ENCODE measurements at places on chromosomes 7 and 10. TPM values are rescaled to one million over a fixed set of nuclear protein-coding genes. Genes with fewer than 3 reads are reported as not detected.

GALNT17 gene
- total RNA-seq: not detected

ADAM12 gene
- 3.3 TPM for total RNA-seq

FAM221A gene
- total RNA-seq: 7.2 TPM

ARHGEF5 gene
- 0.13 TPM for total RNA-seq

SSBP1 gene
- total RNA-seq: 284 TPM

EBF3 gene
- not detected for total RNA-seq

- no peak overlapping the region for H3K4me3 ChIP-seq
- H3K4me1 ChIP-seq: no peaks in the 10 kb centered on the region
- H3K27ac ChIP-seq: no peak overlapping the region
- H3K27me3 ChIP-seq: no peaks in the 10 kb centered on the region
- no peaks in the 10 kb centered on the region for H3K36me3 ChIP-seq
- DNase-seq: no peak
Measured at GRCh38 chr7:372546-372931, 82.6 kb downstream of the FOXL3 start.

GRCh38 chr10:77125231-77125630, 512.4 kb downstream of the KCNMA1 start:
- no peak overlapping the region for H3K4me3 ChIP-seq
- H3K36me3 ChIP-seq: no peaks in the 10 kb centered on the region
- no peaks in the 10 kb centered on the region for H3K27me3 ChIP-seq
- no peak overlapping the region for H3K27ac ChIP-seq

DNA sequence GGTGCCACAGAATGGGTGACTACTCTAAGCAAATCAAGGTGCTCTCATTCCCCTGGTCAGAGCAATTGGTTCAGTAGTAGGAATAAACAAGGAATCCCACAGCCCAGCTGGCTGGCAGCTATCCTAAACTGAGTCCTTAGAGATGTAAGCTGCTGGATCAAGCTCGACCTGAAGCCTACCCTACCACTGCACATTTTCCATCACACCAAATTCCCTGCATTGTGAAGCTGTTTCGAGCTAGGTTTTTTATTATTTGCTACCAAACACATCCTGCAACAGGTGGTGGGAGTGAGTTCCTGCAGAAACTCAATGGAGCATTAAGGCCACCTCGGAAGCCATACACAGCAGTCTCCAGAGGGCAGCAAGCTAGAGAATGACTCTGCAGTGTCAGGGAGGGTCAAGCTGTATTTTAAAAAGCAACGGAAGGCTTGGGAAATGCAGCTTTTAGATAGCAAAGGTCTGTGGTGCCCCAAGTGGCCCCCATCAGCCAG, 33.7 kb upstream of the TNRC18 start:
- H3K27ac ChIP-seq: no peak overlapping the region
- DNase-seq: no peak
- H3K4me3 ChIP-seq: no peak overlapping the region
- no peaks in the 10 kb centered on the region for H3K27me3 ChIP-seq
- H3K4me1 ChIP-seq: no peaks in the 10 kb centered on the region

DNA sequence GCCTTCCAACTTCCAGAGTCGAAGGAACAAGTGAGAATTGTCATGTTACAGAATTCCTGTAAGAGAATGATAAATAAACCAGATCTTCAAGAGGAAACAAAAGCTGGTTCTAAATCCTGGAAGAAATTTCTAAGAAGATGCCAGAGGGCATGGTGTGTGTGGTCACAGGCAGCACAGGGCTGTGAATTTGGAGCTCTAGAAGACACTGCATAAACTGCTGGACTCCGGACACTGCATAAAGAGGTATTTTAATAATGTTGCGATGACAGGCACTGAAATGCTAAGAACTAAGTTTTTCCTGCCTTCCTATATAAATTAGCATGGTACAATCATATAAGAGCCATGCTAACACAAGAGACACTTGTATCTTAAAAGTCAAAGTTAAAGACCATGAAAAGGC, 86.0 kb downstream of the LARP4B start:
- H3K36me3 ChIP-seq: peaks cover 75% of the 10 kb centered on the region
- peaks cover 29% of the 10 kb centered on the region for H3K4me1 ChIP-seq
- H3K4me3 ChIP-seq: no peak overlapping the region
- H3K27ac ChIP-seq: 0 out of 2 replicates have a peak overlapping the region, but pooled peaks have one; percentile 1

DNA sequence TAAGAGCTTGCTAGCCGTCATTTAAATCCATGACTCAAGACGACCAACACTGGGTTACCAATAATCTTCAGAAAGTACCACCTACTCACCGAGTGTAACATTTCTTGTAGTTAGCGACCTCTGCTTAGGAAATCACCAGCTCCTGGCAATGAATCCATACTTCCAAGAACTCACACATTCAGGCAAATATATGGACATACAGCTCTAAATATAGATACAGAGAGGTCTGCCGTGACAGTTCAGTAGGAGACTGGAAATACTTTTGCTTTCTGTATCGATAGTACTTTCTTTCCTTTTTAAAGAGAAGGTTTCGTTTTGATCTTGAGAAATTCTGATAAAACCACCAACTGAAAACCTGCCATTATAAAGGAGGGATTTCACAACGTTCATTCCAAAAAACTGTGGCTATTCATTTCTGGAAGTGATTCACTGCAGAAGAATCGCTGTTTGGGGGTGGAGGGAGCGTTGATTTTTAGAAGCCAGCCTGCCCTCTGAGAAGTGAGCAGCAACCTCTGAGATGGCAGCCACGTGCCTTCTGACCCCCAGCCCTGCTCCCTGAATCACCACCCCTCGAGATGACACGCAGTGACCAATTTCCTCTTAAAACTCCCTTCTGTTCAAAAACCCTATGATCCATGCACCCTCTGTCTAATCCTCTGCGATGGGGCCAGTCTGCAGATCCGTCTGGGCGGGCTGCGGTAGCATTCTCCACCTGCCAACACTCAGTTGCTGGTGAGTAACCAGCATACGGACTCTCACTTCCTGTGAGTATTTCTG, 179.0 kb upstream of the KLF14 start:
- H3K27ac ChIP-seq: peak overlapping the region; percentile 100
- H3K4me1 ChIP-seq: peaks cover 74% of the 10 kb centered on the region
- peak overlapping the region; percentile 48 for H3K4me3 ChIP-seq

GRCh38 chr7:156185076-156185475, 372.8 kb upstream of the SHH start:
- H3K36me3 ChIP-seq: no peaks in the 10 kb centered on the region
- DNase-seq: no peak

GRCh38 chr10:121873236-121873635, 54.6 kb downstream of the ATE1 start:
- H3K27ac ChIP-seq: no peak overlapping the region
- peaks cover 11% of the 10 kb centered on the region for H3K36me3 ChIP-seq
- no peaks in the 10 kb centered on the region for H3K4me1 ChIP-seq

DNA sequence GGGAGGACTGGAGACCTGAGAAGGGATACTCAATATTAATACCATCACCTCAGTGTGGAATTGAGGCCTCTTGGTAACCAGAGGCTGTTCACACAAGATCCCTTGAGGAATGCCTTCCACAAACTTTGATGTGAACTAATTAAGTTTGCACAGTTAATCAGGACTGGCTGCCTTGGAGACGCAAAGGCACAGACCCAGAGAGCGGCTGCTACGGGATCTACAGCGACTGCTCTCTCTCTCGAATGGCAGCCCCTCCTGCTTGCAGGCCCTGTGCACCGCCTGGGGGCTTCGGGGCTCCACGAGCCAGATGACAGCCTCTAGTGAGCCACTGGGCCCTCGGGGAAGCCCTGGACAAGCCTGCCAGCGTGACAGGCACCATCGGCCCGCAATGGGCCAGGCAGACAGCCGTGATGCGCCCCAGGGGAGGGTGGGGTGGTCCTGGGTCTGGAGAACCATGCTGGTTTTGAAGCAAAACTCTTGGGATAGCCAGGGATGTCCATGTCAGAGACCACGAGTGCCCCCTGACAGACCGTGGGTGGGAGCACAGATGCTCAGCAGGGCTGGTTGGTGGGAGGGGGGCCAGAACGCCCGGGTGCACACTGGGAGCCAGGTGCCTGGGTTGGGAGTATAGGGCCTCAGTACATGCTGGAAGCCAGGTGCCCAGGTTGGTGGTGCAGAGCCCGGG, 195.6 kb downstream of the ELFN1 start:
- H3K36me3 ChIP-seq: no peaks in the 10 kb centered on the region
- H3K27me3 ChIP-seq: no peaks in the 10 kb centered on the region
- no peak for DNase-seq
- no peak overlapping the region for H3K27ac ChIP-seq
- H3K4me1 ChIP-seq: no peaks in the 10 kb centered on the region
- H3K4me3 ChIP-seq: no peak overlapping the region

- no peak overlapping the region for H3K4me3 ChIP-seq
- peaks cover 10% of the 10 kb centered on the region for H3K4me1 ChIP-seq
- H3K36me3 ChIP-seq: no peaks in the 10 kb centered on the region
- DNase-seq: no peak
- H3K27me3 ChIP-seq: no peaks in the 10 kb centered on the region
- H3K27ac ChIP-seq: no peak overlapping the region
Measured at GRCh38 chr7:80482950-80483349, 28.9 kb downstream of the GNAT3 start.

DNA sequence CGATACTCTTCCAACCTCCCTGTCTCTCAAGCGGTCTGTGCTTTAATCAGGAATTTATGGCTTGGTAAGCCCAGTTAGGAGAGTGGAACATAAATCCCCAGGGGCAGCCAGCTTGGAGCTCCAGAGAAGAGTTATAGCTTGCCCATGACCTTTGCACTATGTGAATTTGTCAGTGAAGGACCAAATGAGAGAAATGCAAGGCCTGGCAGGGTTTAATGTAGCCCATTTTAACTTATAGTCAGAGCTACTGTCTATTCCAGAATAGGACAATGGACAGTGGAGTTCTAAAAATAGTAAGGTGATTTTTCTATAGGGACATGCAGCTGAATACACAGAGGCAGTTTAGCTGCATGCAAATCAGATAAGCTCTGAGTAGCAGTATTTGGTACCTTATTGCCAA, 142.6 kb upstream of the CAV2 start:
- no peak overlapping the region for H3K4me3 ChIP-seq
- H3K27me3 ChIP-seq: no peaks in the 10 kb centered on the region
- peak overlapping the region; percentile 86 for H3K27ac ChIP-seq
- H3K4me1 ChIP-seq: peaks cover 50% of the 10 kb centered on the region

GRCh38 chr7:156039971-156040677, 227.9 kb upstream of the SHH start:
- H3K27ac ChIP-seq: no peak overlapping the region
- H3K36me3 ChIP-seq: no peaks in the 10 kb centered on the region
- H3K4me3 ChIP-seq: no peak overlapping the region
- DNase-seq: no peak
- H3K27me3 ChIP-seq: peaks cover 10% of the 10 kb centered on the region

Measured in SJSA1 (cell line).